SK-MEL-5 (cell line): ENCODE measurements at places on chromosomes 11 and 22. TPM values are rescaled to one million over a fixed set of nuclear protein-coding genes. Genes with fewer than 3 reads are reported as not detected.

- no peak for DNase-seq
Observed at GRCh38 chr11:1839924-1840779, 1.4 kb downstream of the TNNI2 start.

- DNase-seq, result no peak
Observed at GRCh38 chr11:132621976-132622580, 910.2 kb downstream of the OPCML start.

Gene SMC1B
- 0.16 and 0.19 TPM in 2 replicates for total RNA-seq

GRCh38 chr11:129704831-129705230 lies 110.8 kb upstream of the TMEM45B start:
- no peak for DNase-seq

Gene SYT13
- 1.3 and 1.7 TPM in 2 replicates for total RNA-seq

Gene HPX
- 0.35 TPM in 1 of 2 replicates, not detected in the other for total RNA-seq

GRCh38 chr22:32082331-32082730 lies 39.3 kb downstream of the SLC5A1 start:
- DNase-seq, result no peak

Gene PTS
- 46.1 and 59.4 TPM in 2 replicates for total RNA-seq

Gene OR52A1
- 0.05 TPM in 1 of 2 replicates, not detected in the other for total RNA-seq

GRCh38 chr11:113072237-113072858 lies 111.1 kb downstream of the NCAM1 start:
- no peak for DNase-seq

Gene BIK
- 8.0 and 9.2 TPM in 2 replicates for total RNA-seq

Gene ELFN2
- total RNA-seq, result 0.34 and 0.40 TPM in 2 replicates

Gene ABCG4
- 0.05 TPM in 1 of 2 replicates, not detected in the other for total RNA-seq

Gene PARVG
- total RNA-seq, result 0.16 TPM in 1 of 2 replicates, not detected in the other

DNA sequence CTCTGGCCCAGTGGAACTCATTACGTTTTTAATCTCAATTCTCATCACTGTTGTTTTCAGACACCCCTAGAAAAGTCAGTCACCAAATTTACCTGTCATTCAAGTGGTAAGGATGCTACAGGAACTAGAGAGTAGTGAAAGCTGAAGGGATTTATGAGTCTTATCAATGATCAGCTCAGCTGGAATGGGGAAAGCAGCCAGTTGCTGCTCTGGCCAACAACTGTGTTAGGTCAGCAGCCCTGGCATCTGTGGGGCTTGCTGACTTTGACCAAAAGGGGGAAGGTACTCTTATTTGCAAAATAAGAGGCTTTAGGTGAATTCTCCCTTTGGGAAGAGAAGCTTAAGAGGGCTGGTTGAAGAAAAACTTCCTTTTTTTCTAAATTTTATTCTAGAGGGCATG lies 76.2 kb upstream of the HORMAD2 start:
- no peak for DNase-seq

DNA sequence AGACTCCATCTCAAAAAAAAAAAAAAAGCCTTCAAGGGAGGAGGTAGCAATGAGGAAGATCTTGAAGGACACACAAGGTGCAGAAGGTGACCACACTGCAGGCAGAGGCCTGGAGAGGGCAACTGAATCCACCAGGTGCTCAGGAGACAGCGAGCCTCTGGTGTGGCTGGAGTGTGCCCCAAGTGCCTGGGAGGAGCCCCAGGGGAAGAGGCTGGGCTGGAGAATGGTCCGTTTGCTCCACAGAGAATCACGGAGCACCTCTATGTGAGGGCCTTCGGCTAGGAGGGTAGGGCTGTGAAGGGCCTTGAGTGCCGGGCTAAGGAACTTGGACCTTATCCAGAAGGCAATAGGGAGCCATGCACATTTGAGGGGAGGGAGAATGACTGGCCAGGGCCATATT lies 50.3 kb downstream of the ARRB1 start:
- no peak for DNase-seq

- DNase-seq, result no peak
Observed at GRCh38 chr11:69656536-69657455, 15.8 kb downstream of the CCND1 start.

- no peak for DNase-seq
Observed at GRCh38 chr22:25362883-25363240, 143.4 kb downstream of the CRYBB2 start.

- DNase-seq, result no peak
Observed at GRCh38 chr11:114066046-114066648, 6.6 kb downstream of the ZBTB16 start.

DNA sequence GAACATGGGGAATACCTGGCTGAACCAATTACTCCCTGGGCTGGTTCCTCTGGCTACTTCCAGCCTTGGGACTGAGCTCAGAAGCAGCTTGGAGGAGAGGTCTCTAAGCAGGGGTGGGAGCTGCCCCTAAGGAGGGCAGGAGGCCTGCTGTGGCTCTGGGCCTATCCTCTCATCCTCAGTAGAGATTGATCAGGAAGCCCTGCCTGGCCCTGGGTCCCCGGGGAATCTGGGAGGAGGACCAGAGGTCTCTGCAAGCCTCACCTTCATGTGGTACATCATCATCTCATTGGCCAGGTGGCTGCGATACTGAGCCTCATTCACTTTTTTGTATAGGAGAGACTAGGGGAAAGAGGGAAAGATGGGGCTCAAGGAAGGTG lies 91.1 kb downstream of the PDE2A start:
- DNase-seq, result no peak

DNA sequence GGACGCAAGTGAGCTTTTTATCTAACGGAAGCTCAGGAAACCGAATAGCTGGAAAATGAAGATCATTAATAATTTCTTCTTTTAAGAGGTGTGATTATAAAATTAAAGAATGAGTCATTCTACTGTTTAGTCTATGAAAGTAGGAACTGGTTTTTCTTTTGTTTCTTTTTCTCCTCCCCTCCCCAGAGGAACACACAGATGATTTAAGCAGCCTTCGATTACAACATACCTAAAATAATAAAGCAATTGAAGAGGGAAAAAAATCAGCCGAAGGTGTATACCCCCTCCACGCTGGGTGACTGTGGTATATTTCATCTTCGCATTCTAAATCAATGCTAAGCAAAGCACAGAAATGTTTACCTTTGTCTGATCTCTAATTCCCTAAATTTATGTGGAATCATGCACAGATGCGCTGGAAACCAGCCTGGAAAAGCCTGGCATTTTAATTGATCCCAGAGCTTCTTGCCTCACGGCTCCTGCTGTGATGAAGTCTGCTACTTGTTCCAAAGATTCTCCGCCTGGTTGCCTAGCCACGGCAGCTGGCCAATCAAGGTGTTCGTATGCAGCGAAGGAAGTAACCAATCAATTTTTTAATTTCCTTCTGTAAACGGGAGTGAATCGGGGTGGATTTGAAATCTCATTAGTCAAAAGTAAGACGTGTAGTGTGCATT lies 133.9 kb downstream of the FANCF start:
- DNase-seq, result no peak

DNA sequence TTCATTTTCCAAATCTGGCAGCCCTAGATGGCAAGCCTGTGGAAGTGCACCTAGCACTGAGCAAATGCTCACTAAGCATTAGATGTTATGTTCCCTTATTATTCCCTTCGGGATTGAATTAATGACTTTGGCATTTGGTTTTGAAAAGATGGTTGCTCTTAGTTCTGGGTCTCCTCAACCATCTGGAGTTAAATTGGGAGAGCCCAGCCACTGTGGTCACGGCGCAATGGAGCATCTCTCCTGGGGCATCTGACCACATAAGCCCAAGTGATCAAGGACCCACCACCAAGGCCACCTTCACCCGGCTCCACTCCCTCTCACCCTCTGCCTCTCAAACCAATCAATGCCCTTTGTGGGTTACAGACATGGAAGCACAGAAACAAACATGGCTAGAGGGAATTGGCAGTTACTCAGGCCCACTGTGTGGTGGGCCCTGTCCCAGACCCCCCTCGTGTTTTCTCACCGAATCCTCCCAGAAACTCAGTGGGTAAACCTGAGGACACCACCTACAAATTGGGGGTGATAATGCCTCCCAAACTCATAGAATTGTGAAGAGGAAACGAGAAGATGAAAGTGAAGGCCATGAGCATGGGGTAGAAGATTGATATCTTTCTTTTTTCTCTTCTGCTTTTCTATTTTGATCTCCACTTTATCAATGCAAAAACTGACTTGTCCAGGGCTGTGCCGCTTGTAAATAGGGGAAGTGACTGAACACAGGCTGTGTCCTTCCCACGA lies 52.2 kb downstream of the IRAG1 start:
- DNase-seq, result no peak

Gene AGBL2
- total RNA-seq, result 1.5 and 4.3 TPM in 2 replicates

GRCh38 chr11:78664636-78665035 lies 90.0 kb upstream of the NARS2 start:
- no peak for DNase-seq

DNA sequence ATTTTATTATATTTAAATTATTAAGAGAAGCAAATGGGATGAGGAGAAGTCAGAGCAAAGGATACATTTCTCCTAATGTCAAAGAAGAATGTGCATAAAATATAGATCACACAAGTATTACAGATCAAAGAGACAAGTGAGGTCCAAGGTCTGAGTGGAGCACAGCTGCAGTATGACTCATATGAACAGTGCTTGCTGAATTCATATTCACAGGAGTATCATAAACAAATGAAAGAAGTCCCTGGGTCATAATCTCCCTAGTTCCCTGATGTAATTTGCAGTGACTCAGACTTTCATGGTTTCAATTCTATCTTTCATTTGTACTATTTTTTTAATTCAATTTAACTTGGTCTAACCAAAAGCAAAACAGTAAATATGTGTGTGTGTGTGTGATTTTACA lies 499.0 kb upstream of the CCDC179 start:
- peak; percentile 21 for DNase-seq

DNA sequence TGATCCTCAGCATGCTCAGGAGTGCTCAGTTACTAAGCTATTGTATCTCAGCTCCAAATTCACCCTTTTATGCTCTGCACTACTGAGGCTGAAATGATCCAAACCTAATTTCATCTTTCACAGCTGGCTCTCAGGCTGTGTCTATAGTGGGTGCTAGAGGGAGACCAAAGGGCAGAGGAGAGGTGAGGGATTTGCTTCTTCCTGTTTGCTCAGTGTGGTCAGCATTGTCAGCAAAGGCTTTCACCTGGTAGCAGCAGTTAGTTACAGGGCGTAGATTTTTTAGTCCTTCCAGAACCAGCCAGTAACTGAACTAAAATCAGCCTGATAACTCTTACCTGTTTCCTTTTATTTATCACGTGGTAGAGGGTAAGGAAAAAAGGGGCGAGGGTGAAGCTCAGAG lies 33.2 kb downstream of the XRCC6 start:
- no peak for DNase-seq

Gene C11orf91
- total RNA-seq, result 0.29 TPM in 1 of 2 replicates, not detected in the other

GRCh38 chr22:26665813-26666231 lies 8.4 kb downstream of the MIAT start:
- no peak for DNase-seq

- DNase-seq, result no peak
Observed at GRCh38 chr11:59574467-59574866, 41.1 kb downstream of the OSBP start.

DNA sequence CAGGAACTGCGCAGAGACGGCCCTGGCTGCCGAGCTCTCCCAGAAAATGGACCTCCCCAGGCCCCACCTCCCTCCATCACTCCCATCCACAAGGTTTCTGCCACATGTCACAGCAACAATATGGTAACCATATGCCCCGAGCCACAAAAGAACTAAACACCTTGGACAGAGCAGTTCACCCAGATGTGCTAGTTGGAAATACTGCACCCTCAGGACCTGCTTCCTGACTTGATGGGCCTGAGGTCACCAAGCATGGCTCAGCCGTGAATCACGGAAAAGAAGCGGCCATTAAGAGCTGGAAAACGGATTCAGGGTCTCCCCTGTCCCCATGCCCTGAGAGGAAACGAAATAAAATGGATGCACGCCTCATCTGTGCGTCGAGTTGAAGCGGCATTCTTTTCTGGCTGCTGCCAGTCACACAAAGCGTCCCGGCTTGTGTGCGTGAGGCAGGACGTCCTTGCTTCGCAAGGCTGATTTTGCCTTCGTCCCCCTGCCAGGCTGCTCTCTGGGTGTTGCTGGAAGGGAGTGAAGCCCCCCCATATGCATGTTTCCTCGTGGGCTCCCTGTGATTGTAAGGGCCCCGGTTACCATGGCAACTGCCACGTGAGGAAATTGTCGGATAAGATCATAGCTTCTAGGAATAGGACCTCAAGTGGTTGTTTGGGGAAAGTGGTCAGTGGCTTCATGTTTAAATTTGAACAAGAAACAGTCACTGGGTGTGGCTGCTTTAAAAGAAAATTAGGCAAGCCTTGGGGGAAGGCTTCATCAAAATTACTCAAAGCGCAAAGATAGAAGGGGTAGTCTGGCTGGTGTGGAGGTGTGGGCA lies 51.7 kb downstream of the FLI1 start:
- DNase-seq, result peak; percentile 3

DNA sequence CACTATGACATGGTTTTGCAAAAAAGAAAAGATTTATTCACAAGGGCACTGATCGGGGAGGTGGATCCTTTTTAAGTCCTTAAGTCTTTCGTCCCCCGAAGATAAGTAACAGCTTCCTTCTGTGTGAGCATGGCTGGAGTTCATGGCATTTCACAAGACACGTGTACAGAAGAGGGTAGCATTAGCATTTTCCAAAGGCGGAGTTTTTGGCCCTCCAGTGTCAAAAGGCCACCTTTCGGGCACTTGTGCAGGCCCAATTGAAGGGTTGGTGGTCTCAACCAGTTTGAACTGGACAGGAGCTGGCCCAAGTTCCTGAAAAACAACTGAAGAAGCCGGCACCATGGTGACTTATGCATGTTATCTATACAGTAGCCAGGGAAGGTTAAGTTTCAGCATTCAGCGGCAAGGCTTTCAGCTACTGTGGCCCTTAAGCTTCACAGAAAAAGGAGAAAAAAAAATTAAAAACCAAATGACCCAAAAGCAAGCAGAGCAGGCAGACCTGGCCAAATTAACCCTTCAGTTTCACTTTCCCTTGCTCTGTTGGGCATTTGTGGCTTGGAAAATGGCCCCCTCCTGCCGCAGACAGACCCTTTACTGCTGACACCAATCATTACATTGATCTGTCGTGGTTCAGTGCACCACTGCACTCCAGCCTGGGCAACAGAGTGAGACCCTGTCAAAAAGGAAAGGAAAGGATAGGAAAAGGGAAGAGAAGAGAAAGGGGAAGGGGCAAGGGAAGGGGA lies 18.7 kb downstream of the ZNF74 start:
- DNase-seq, result no peak

DNA sequence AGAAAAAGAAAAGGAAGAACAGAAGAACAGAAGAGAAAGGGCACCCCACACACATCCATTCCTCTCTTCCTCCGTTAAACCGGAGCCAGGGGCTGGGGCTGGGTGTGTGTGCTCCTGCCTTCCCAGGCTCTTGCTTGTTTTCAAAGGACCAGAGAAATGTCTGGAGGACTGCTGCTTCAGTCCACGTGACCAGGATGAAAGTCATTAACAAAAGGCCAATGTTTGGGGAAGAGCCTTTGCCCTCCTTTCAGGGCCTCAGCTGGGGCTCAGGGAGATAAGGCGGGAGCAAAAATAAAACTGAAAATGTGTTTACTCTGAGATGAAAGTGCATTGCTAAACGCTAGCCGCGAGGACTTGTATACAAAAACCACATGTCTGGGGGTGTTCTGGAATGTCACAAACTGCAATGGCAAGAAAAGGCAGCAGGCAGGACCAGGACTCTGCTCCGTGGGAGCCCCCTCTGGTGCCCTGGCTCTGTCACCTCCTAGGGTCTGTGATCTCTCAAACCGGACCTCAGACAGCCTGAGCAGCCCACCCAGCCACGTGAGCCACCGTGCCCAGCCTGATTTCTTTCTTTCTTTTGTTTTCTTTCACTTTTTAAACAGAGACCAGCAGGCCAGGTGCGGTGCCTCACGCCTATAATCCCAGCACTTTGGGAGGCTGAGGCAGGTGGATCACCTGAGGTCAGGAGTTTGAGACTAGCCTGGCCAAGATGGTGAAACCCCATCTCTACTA lies 31.6 kb upstream of the MYH9 start:
- DNase-seq, result peak; percentile 82

Gene CDON
- total RNA-seq, result 8.0 and 8.6 TPM in 2 replicates

Gene HEPN1
- not detected in 2 replicates for total RNA-seq
